ENCODE measurements at places on chromosomes 13 and 19.

- DNase-seq: no peak
Measured at GRCh38 chr13:44296856-44297255, 76.8 kb upstream of the SERP2 start.

GRCh38 chr19:46944918-46945628 is 74.6 kb upstream of the NPAS1 start:
- no peak for DNase-seq

DNA sequence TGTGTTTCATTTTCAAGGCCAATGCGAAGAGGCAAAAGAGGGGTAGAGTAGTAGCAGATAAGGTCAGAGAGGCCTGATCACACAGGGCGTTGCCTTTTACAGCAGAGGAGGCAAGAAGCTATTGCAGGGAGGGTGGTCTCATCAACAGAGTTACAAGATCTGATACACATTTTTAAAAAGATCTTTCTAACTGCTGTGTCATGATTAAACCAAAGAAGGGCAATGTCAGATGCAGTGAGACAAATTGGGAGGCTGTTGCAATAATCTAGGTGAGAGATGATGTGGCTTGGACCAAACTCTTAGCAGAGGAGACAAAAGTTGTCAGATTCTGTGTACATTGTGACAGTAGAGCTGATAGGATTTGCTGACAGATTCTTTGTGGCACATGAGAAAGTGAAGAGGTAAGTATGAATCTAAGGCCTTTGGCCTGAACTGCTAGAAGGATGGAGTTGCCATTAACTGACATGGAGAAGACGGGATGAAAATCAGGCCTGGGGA is 13.0 kb upstream of the LRRC63 start:
- DNase-seq: no peak

- no peak for DNase-seq
Measured at GRCh38 chr19:39834287-39834841, 402 bp upstream of the DYRK1B start.

GRCh38 chr13:29676941-29677452 is 81.5 kb upstream of the SLC7A1 start:
- DNase-seq: no peak
